ENCODE measurements at places on chromosomes 7 and 10.

DNA sequence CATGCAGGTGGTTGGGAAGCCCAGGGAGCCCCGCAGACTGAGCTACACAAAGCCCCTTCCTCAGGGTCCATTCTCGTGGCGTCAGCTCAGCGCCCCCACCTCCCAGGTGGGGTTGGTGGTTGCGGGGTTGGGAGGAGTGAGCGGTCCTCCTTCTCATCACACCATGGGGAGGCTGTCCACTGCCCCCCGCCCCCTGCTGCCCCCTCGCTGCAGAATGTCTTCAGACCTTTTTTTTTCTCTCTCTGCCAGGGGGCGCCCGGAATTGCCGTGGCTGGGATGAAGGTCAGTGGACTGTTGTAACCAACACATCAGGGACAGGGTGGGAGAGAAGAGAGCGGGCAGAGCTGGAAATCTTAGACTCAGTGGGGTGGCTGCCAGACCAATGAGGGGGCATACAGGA lies 116.3 kb downstream of the COL13A1 start:
- no peak for DNase-seq

DNA sequence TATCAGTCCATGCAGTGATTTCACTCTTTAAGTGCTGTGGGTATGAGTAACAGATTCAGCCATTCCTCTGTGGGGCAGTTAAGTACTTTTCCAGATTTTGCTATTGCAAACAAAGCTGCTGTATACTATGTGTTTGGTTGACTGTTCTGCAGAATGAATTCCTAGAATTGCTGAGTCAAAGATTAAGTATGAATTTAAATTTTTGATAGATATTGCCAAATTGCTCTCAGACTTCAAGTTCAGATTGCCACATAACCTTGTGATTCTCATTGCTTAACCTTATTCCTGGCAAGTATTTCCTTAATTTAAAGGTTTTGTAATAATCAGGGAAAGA lies 21.6 kb upstream of the SAR1A start:
- no peak for DNase-seq

DNA sequence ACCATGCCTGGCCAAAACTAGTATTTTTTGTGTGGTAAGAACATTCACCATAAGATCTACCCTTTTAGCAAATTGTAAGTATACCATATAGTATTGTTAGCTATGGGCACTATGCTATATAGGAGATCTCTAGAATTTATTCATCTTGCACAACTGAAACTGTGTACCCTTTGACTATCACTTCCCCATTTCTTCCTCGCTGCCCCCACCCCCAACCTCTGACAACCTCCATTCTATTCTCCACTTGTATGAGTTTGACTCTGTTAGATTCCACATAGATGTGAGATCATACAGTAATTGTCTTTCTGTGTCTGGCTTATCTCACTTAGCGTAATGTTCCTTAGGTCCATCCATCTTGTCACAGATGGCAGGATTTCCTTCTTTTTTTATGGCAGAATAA lies 3.6 kb downstream of the CASP7 start:
- no peak for DNase-seq

- no peak for DNase-seq
Observed at GRCh38 chr7:20799566-20800366, 13.1 kb upstream of the SP8 start.

- DNase-seq = no peak
Observed at GRCh38 chr7:124089621-124090020, 56.8 kb upstream of the TMEM229A start.

DNA sequence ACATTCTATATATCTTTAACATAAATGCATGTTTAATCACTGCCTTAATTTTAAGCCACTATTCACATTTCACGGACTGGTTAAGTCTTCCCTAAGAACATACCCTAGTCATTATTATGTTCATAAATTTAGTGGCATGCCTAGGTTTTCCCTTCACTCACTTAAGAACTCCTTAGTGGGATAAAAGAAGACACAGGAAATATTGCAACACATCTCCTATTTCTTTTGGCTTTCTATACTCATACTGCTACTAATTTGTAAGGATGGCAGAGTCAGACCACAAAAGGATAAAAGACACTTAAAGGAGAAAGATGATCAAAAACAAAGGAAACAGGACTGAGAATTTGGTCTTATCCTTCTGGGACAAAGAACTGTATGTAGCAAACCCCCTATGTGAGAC lies 951.4 kb downstream of the SORCS3 start:
- no peak for DNase-seq

DNA sequence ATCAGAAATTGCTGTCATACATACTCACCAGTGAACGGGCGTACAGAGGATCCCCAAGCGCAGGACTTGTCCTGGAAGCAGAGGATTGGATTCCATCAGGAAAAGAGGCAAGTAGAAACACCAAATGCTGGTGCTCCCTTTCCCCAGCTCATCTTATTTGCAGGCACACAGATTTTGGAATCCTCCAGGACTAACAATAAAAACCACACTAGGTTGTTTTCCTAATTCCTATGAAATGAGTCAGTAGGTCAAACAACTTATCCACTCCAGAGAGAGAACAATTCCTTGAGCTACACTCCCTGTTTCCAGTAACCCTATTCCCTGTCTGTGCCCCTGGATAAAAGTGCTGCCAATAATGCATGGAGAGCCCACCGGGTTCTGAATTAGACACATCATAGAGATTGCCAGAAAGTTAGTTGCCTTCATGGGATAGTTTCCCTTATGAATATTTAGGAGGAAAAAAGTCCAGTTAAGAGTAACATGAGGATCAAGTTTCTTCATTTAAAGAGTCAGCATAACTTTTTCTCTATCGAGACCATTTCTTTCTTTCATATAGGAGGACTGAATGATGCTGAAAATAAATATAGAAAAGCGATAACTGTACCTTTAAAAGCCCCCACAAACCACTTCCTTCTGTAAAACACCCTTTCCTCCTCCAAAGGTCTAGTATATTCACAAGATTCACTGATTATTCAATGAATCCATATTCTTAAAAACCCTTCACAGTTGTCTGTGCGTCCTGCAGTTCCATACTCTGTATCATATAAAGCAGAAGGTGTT lies 178.3 kb upstream of the KLF14 start:
- no peak for DNase-seq

DNA sequence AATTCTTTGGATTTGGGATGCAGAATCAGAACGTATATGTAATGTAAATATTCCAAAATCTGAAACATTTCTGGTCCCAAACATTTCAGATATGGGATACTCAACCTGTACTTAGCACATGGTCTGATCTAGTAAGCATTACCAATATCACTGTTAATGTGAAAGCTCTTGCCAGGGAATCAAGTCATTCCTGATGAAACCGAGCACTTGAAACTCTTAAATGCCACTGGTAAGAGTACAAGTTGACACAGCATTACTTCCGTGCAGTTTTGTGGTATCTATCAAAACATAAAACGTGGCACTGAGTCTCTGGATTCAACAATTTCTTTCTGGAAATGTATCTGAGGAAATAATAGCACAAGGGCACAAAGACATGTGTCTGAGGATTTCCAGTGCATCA lies 155.7 kb downstream of the RTKN2 start:
- DNase-seq = no peak

DNA sequence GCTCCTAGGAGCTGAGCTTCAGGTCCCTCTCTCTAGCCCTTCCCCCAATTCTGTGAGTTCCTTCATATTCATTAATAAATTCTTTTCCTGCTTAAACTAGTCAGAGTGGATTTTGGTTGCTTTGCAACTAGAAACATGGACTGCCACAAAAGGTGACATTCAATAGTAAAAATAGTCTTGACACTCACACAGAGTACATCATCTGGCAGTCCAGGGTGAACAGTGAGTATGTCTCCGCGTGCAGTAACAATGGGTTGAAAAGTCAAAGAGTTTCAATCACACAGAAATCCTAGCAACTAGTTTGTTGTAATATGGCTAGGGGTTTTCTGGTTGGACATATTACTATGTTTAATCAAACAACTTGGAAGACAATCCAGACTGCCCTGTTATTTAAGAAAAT lies 168.8 kb upstream of the TBX20 start:
- no peak for DNase-seq

DNA sequence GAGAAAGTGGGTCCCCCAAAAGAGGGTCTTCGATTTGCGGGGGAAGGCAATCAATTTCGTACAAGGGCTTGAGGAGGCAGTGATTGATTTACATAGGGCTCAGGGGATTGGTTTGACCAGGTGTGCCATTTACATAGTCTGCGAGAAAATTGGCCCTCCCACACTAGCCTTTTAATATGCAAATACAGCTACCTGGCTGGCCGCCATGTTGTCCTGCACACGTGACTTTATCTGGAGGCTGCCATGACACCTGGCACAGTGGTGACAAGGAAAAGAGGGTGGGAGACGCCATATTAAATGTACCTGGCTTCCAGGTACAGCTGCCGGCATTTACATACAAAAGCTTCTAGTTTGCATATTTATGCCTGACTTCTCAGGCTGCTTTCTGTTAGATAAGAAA lies 1577.2 kb upstream of the LRRTM3 start:
- DNase-seq = no peak

DNA sequence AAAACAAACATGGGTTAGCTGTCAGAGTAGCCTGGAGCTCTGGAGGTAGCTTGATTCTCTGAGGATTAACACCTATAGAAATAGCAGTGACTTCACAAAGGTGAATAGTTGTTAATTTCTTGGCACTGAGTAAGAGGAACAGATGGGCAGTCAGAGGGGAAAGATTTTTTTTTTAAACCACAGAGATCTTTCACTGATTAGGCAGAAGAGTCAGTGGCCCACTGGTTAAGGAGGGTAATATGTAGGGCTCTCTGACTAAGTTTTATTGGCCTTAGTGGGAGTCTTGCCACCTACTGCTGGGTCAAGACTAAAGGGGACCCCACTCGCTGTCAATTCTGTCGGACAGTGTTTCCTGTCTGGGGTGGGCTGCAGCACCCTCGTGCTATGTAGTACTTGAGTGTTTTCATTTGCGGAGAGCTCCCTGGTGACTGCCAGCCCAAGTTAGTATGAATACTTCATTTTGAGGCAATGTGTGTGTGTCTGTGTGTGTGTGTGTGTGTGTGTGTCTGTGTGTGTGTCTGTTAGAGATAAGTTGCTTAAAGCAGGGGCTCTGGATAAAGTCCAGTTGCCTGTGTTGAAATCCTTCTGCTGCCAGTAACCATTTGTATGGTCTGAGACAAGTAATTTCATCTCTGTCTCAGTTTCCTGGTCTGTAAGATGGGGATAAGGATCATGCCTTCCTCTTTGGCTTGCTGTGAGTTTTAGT lies 145.2 kb downstream of the ARID5B start:
- peak; percentile 95 for DNase-seq

GRCh38 chr7:123747620-123748141 lies 1.1 kb downstream of the WASL start:
- DNase-seq = peak; percentile 88
